ENCODE measurements at places on chromosomes 16 and 17.

GRCh38 chr16:85550953-85551924 is 61.9 kb upstream of the GSE1 start:
- no peak for DNase-seq

GRCh38 chr17:70168977-70169708 is at the start of gene KCNJ2:
Gene KCNJ2, plus strand, starts transcription at chr17:70169532. Its CDS starts 5,508 bp downstream, at chr17:70175040.
- DNase-seq = no peak

GRCh38 chr17:71157297-71157696 is 963.5 kb upstream of the SOX9 start:
- DNase-seq = no peak

GRCh38 chr17:74807925-74808324 is 31.8 kb upstream of the NAT9 start:
- no peak for DNase-seq

DNA sequence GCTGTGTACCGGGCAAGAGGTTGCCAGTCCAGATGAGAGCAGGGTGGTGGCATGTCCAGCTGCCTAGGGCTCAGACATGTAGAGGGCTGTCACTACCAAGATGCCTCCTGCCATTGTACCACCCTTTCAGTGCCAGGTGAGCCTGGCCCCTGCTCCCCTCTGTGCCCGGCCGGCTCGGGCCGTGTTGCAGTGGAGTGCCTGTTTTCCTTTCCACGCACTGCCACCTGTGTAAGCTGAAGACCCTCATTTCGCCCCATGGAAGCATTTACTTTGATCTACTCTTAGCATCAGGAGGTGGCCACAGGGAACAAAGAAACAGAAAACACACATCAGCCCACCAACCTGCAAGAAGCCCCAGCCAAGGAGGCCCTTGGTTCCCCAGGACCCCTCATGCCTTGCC is 4.6 kb upstream of the RBFOX3 start:
- no peak for DNase-seq

GRCh38 chr16:82016263-82016662 is 5.0 kb upstream of the SDR42E1 start:
- no peak for DNase-seq

- DNase-seq = no peak
These were observed 180.1 kb downstream of the SPECC1 start for GRCh38 chr17:20189302-20189701.

DNA sequence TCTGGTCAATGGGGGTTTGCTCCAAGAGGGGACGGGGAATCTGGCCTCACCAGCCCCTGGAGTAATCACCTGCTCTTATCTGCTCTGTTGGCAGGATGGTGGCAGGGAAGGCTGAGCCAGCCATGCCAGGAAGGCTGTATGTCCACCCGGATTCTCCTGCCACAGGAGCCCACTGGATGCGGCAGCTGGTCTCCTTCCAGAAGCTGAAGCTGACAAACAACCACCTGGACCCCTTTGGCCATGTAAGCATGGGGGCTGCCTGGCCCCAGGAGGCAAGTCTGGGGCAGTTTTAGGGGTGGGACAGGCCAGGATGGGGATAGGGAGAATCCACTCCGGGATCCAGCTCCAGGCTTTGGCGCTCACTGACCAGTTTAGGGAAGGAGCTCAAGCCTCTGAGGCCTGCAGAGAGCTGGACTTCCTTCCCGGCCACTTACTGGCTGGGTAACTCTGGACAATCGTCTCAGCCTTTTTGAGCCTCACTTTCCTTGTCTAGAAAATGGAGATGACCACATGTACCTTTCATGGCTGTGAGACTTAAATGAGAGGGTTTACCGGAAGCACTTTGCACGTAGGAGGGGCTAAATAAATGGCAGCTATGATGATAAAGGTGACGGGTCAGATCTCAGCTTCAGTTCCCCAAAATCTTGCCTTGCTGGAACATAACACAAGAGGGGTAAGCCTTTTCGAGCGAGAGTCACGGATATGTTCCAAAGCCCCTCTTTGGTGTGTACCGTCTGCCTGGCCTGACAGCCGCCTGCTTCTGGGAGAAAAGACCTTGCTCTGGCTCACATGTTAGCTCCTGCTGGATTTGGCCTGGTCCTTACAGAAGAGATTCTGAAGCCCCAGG is 15.4 kb downstream of the TBX4 start:
- no peak for DNase-seq

DNA sequence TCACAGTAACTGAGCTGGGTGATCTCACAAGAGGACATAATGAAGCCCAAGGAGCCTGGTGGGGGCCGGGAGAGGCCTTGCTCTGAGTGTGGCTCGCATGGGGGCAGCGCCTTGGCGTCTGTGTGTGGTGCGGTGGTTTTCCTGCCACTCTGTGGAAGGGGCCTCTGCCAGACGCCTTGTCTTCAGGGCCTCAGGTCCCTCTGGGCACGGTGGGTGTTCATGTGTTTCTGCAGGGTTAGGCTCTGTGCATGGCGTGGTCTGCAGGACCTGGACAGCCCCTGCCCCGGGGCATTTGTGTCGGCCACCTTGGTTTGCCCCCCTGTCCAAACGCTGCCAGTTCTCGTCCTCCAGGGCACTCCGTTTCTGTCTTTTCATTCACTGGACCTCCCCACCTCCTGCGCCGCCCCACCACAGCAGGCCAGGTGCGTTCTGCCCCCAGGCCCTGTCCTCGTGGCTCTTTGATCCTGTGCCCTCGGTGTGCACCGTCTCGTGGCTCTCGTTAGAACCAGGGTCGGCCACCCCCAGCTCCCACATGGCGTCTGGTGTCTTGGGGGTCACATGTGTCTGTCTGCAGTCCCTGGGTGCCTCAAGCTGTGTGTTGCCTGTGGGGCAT is 43.7 kb upstream of the ZNF750 start:
- no peak for DNase-seq

GRCh38 chr16:49604602-49605001 is 231.0 kb downstream of the C16orf78 start:
- no peak for DNase-seq

GRCh38 chr16:69100071-69100691 is 5.3 kb upstream of the HAS3 start:
- no peak for DNase-seq

- DNase-seq = no peak
These were observed 28.8 kb downstream of the PRKCA start for GRCh38 chr17:66331038-66331816.

GRCh38 chr16:13645601-13646245 is 274.2 kb upstream of the ERCC4 start:
- DNase-seq = no peak

DNA sequence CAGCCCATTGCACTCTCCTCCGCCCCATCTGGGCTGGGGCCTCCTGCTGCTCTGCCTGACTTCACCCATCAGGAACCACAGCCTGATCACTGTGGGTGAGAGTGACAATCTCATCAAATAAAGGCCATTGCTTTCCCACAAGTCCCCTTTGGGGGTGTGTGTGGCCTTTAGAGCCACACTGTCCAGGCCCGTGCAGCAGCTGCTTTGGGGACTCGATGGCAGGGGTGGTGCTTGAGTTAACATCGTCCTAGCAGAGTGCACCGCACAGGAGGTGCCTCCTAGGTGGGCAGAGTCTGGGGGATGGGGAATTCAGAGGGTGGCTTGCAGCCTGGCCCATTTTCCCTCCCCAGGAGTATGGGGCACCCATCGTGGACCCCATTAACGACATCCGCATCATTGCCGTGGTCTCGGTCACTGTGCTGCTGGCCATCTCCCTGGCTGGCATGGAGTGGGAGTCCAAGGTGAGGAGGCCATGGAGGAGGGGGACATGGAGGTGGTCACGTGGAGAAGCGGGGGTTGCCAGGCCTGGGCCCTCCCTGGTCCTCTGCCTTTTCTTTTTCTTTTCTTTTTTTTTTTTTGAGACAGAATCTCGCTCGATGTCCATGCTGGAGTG is 5.4 kb downstream of the SLC12A3 start:
- DNase-seq = no peak

GRCh38 chr16:2924901-2925755 is 13.4 kb downstream of the FLYWCH1 start:
- DNase-seq = no peak

DNA sequence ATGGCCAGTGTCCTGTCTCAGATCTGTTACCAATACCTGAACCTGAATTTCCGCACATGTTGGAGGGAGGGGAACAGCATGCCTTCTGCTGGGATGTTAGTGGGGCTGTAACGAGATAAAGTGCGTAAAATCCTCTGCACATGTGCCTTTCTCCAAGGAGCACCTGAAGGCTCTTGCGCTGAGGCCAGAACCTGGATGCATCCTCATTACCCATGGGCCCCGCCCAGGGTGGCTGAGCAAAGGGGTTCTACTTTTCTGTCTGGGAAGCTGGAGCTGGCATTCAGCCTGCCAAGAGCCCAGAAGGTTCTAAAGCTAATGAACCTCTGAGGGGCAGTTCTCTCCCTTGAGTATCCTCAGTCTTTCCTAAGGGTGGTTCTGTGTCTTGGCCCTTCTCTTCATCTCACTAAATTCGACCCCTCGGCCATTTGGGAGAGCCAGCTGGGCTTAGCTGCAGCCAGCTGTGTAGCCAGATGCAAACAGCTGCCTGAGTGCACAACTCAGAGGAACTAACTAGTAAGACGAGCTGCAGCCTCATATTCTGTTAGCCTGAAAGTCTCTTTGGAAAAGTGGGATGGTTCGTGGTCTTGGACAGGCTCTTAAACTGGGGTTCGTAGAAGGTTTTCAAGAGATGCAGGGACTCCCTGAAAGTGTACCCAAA is 2.5 kb downstream of the ITGA3 start:
- DNase-seq = no peak

- peak; percentile 1 for DNase-seq
These were observed 994 bp downstream of the PITPNA start for GRCh38 chr17:1561420-1562175.

- DNase-seq = no peak
These were observed 8.8 kb downstream of the MBTD1 start for GRCh38 chr17:51251010-51251409.

DNA sequence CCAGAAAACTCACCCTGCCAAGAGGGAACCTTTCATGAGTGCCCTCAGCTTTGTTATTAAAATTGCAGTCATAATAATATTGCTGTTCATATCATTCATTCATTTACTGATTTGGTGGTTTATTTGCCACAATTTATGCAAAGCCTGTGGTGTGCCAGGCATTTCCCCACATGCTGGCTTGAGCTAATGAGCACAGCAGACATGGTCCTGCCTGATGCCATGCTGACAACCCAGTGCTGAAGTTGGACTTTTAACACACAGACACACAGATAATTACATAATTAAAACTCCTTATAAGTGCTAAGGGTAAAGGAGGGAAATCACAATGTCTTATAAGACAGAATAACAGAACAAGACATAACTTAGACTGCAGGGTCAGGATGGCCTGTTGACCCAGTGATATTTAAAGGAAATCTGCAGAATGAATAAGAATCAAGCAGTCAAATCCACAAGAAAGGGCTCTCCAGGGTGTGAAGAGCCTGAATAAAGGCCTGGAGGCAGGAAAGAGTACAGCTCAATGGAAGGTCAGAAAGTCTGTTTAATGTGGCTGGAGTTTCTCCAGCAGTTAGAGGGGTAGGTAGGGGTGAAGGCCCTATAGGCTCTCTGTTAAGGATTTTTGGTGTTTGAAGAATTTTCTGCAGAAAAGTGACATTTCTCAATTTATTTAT is 196.9 kb upstream of the CDH11 start:
- DNase-seq = no peak

GRCh38 chr16:88330971-88331890 is 51.5 kb upstream of the ZNF469 start:
- DNase-seq = no peak

- DNase-seq = peak; percentile 53
These were observed 1.3 kb downstream of the KIAA0513 start for GRCh38 chr16:85028685-85029407.

- no peak for DNase-seq
These were observed 4.3 kb upstream of the PPP1R1B start for GRCh38 chr17:39622380-39623006.

GRCh38 chr16:9231039-9231438 is 139.6 kb downstream of the HAPSTR1 start:
- DNase-seq = no peak

Measured in stimulated activated CD4-positive, alpha-beta T cell treated with anti-CD3 and anti-CD28 coated beads, TNF-alpha, amount 100 ng/mL, for 4 hours (primary cell).